T-helper 17 cell (primary cell): ENCODE measurements at places on chromosomes 4 and X. TPM values are rescaled to one million over a fixed set of nuclear protein-coding genes. Genes with fewer than 3 reads are reported as not detected.

DNA sequence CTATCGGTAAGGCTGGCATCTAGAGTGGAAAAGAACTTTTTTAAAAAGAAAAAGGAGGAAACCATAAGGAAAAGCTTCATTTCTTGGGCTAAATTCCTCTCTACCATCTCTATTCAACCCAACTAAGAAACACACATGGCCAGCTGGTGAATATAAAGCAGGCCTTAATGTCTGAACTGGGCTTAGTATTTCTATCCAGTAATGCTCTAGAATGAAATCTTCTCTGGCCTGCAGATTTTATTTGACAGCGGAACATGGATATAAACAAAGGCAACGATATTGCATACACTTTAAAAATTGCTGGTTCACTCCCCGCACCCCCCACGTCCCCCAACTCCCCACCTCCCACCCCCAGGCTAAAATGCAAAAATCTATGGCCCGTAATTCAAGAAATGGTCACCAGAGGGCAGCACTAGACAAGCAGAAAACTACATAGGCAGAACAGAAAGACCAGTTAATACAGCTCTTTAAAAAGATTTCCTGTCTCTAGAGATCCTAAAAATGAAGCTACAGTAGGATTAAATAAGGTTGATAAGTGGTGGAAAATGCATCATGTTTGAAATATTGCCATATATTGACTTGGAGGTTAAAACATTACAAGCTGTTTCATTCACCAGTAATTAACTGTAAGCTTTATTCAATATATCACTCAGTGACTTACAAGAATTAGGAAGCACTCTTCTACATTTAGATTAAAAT lies 155.2 kb upstream of the GALNT7 start:
- no peak for DNase-seq

P2RY4 gene
- 0.17 TPM for total RNA-seq

VCX2 gene
- total RNA-seq, result not detected

GRIA2 gene
- not detected for total RNA-seq
